ENCODE measurements at places on chromosomes 12 and 14.
A peak's percentile ranks its signal among the peaks of the same experiment; 100 is the strongest.

DNA sequence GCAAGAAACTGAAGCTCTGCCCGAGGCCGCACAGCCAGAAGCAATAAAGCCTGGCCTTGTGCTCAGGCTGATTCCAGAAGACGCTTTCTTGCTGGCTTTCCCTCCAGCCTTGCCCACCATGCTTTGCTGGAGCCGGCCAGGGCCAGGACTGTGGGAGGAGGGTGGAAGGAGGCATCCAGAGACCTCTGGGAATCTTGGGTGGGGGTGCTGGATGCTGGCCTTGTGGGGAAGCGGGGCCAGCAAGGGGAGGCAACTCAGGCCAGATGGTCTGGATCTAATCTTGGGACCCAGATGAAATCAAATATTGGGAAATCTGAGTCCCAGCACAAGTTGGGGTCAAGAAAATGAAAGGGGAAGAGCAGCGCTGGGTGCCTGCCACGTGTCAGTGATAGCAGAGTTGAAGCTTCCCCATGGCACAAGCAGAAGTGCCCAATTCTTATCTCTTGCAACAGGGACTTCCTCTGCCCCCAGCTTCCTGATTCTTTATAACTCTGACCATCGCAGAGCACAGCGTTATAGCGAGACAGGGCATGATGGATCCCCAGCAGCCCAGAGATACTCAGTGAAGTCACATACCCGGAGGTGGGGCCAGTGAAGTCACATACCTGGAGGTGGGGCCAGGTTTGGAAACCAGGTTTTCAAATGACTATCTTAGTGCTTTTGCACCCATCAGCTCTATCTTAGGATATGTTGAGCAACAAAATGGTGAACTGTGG lies 6.4 kb upstream of the RABGGTA start:
- H3K36me3 ChIP-seq = no peaks in the 10 kb centered on the region
- no peaks in the 10 kb centered on the region for H3K27me3 ChIP-seq
- DNase-seq = no peak
- H3K27ac ChIP-seq = no peak overlapping the region

DNA sequence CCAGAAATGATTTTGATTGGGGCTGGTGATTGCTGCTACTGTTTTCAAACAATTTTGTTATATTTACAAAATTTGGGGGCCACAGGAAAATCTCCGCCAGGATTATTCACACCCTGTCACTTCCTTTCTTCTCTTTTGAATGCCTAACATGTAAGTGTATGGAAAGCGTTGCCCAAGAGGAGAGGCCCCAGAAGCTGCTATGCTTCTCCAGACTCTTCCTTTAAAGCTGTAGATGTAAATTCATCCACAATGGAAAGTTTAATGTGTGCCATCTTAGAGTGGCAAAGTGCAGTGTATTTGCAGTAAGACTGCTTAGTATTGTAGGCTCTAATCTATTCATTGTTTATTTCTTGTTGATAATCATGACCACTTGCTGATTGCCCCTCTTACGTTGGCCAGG lies 136.7 kb upstream of the LRIG3 start:
- H3K27ac ChIP-seq = no peak overlapping the region
- no peak overlapping the region for H3K4me3 ChIP-seq
- H3K4me1 ChIP-seq = peaks cover 2% of the 10 kb centered on the region
- no peaks in the 10 kb centered on the region for H3K27me3 ChIP-seq

- peak overlapping the region; percentile 97 for H3K27ac ChIP-seq
- no peaks in the 10 kb centered on the region for H3K27me3 ChIP-seq
- H3K36me3 ChIP-seq = no peaks in the 10 kb centered on the region
Observed at GRCh38 chr12:75779891-75780496, 251.6 kb downstream of the PHLDA1 start.

DNA sequence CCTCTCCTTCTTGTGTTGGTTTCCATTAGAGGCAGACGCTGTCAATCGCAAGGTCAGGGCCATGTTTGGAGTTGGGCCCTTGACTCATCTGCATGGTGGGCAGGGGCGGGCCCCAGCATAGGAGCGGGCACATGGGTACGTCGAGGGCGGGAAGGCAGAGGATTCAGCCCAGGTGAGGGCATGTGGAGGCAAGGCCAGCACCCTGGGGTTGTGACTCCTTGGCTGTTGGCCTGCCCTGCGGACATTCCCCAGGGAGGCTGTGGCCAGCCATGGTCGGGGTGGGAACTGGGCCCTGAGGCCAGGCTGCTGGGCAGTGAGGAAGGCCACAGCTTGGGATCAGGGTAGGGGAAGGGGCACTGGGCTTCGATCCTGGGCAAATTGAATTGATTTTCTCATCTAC lies 10.3 kb downstream of the RPS6KL1 start:
- no peak for DNase-seq
- H3K4me1 ChIP-seq = peaks cover 10% of the 10 kb centered on the region
- no peak overlapping the region for H3K4me3 ChIP-seq
- no peaks in the 10 kb centered on the region for H3K27me3 ChIP-seq

DNA sequence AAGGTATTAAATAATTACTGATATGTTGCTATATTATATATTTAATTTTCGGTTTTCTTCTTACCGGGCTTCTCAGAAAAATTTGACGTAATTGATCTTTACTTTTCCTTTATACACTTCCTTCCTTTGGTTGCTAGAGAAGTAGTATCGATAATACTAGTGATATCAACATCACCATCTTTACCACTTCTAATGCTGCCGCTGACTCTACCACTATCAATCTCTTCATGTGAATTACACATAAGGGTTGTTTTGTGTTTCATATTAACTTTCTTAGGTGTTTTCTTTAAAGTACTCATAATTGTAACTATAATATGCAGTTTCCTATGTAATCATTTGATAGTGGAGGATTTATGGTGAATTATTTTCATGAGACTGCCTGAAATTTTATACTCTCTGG lies 30.9 kb upstream of the KLRF1 start:
- DNase-seq = no peak
- no peak overlapping the region for H3K27ac ChIP-seq
- peaks cover 39% of the 10 kb centered on the region for H3K27me3 ChIP-seq

- H3K27ac ChIP-seq = no peak overlapping the region
- no peaks in the 10 kb centered on the region for H3K4me1 ChIP-seq
- H3K27me3 ChIP-seq = no peaks in the 10 kb centered on the region
- H3K4me3 ChIP-seq = no peak overlapping the region
- no peak for DNase-seq
Observed at GRCh38 chr14:77347751-77348150, 26.9 kb downstream of the GSTZ1 start.

DNA sequence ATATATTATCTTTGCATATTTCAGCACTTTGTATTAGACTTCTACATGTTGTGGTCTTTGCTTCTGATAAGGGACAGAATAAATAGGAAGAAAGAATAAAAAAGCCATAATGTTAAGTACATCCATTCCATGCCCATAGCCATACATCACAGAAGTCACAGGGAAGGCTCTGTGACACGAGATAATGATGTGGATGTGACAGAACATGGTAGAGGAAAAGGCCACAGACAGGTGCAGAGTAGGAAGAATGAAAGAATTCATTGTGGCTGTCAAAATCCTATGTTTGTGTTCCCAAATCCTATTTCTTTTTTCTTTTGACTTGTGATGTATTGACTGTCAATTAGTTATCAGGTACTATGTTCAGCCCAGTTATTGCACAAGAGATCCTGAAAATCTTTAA lies 38.4 kb downstream of the BICD1 start:
- no peak for DNase-seq
- no peak overlapping the region for H3K4me3 ChIP-seq
- H3K27me3 ChIP-seq = no peaks in the 10 kb centered on the region
- H3K27ac ChIP-seq = no peak overlapping the region
- H3K4me1 ChIP-seq = no peaks in the 10 kb centered on the region
- H3K36me3 ChIP-seq = no peaks in the 10 kb centered on the region

DNA sequence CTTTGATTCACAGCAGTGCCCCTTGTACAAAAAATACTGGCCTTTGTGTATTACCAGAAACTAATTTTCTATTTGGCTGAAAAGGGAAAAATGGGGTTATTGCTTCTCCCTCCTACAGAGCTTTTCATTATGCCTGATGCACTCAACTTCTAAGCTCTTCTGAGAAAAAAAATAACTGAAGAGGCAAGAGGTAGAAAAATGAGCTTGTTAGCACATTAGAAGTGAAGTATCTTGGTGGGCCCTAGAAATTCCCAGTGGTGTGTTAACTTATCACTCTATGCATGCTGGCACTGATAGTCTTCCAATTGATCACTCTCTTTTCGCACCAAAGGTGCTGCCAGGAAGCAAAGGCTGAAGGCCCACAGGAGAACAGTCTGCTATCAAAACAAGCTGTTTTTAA lies 17.1 kb downstream of the INSM2 start:
- H3K4me3 ChIP-seq = no peak overlapping the region
- no peaks in the 10 kb centered on the region for H3K36me3 ChIP-seq
- H3K27ac ChIP-seq = no peak overlapping the region
- DNase-seq = no peak

- H3K27ac ChIP-seq = no peak overlapping the region
- no peak for DNase-seq
- H3K4me1 ChIP-seq = peaks cover 22% of the 10 kb centered on the region
- H3K36me3 ChIP-seq = no peaks in the 10 kb centered on the region
- H3K4me3 ChIP-seq = no peak overlapping the region
- no peaks in the 10 kb centered on the region for H3K27me3 ChIP-seq
Observed at GRCh38 chr12:118370601-118371000, 2.1 kb downstream of the TAOK3 start.

- H3K36me3 ChIP-seq = peaks cover 12% of the 10 kb centered on the region
- peak overlapping the region; percentile 73 for H3K27ac ChIP-seq
- DNase-seq = no peak
- no peaks in the 10 kb centered on the region for H3K27me3 ChIP-seq
- peak overlapping the region; percentile 78 for H3K4me3 ChIP-seq
- peaks cover 13% of the 10 kb centered on the region for H3K4me1 ChIP-seq
Observed at GRCh38 chr14:103521438-103521950, 1.1 kb downstream of the CKB start.

DNA sequence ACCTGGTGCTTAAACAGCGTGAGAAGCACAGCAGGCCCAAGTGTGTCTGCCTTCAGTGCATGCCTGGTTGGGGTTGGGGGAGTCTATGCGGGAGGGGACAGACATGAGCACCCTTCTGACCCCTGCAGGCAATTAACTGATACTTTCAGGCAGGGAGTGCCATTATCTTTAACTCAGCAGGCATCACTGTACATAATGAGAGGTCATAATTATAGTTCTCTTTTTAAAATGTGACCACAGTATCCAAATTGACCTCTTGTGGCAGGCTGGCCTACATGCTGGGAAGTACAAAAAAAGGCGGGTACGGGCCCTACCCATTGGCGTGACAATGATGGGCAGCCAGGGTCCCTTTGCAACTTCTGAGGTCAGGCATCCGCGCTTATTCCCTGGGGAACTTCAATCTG lies 209.1 kb downstream of the FOXN3 start:
- H3K27ac ChIP-seq = no peak overlapping the region
- no peak for DNase-seq
- no peak overlapping the region for H3K4me3 ChIP-seq

DNA sequence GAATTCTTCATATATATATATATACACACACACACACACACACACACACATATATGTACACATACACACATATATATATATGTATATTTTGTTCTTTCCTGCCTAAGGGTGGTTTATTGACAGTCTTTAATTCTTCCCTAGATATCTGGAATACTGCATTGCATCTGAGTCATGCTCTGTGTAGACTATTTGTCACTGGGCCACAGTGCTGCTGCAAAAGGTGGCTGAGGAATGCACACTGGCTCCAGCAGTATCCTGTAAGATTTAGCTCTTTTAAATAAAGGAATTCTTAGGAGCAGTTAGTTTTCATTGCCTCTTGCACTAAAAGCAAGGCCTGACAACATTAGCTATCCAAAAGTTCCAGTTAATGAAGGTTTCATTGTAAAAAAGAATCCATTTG lies 200.9 kb downstream of the APAF1 start:
- H3K27me3 ChIP-seq = peaks cover 67% of the 10 kb centered on the region
- H3K27ac ChIP-seq = no peak overlapping the region
- DNase-seq = no peak
- no peaks in the 10 kb centered on the region for H3K4me1 ChIP-seq
- no peaks in the 10 kb centered on the region for H3K36me3 ChIP-seq
- no peak overlapping the region for H3K4me3 ChIP-seq

DNA sequence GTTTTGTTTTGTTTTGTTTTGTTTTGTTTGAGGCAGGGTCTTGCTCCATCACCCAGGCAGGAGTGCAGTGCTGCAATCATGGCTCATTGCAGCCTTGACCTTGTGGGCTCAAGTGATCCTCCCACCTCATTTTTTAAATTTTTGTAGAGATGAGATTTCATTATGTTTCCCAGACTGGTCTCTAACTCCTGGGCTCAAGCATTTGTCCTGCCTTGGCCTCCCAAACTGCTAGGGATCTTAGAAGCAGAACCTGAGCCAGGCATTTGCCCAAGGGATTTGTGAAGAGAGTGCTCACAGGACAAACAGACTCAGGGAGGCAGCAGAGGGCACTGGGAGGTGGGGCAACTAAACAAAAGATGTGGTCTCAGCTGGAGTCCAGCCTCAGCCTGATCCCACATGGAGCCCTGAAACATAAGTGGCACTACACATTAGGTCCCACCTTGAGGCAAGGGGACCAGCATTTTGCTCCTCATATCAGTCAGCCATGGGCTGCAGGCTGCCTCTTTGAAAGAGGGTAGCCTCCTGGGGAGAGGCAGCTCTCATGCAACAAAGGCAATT lies 86.2 kb upstream of the CMKLR1 start:
- no peak overlapping the region for H3K27ac ChIP-seq
- H3K27me3 ChIP-seq = peaks cover 31% of the 10 kb centered on the region
- no peaks in the 10 kb centered on the region for H3K36me3 ChIP-seq
- no peak overlapping the region for H3K4me3 ChIP-seq
- DNase-seq = no peak

GRCh38 chr14:68761391-68761790 lies 31.5 kb downstream of the ZFP36L1 start:
- no peak for DNase-seq
- peaks cover 14% of the 10 kb centered on the region for H3K4me1 ChIP-seq
- no peak overlapping the region for H3K27ac ChIP-seq
- no peaks in the 10 kb centered on the region for H3K27me3 ChIP-seq
- no peaks in the 10 kb centered on the region for H3K36me3 ChIP-seq
- no peak overlapping the region for H3K4me3 ChIP-seq

GRCh38 chr14:54839701-54840119 lies 62.9 kb downstream of the GCH1 start:
- no peaks in the 10 kb centered on the region for H3K4me1 ChIP-seq
- no peak for DNase-seq
- no peaks in the 10 kb centered on the region for H3K27me3 ChIP-seq

DNA sequence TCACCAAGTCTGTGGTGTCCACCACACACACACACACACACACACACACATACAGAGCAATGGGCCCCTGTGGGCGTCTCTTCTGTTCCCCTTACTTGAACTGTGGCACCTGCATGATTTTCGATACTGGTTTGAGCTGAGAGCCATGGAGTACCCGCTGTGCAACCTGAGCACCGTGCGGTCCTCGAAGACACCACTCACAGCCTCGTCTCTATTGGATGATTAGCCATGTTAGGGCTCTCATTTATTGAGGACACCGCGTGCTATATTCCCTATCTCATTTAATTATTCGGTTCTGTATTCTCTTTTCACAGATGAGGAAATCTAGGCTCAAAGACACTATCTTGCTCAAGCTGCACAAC lies 623 bp upstream of the C14orf132 start:
- no peaks in the 10 kb centered on the region for H3K27me3 ChIP-seq
- H3K4me1 ChIP-seq = peaks cover 26% of the 10 kb centered on the region
- peak; percentile 4 for DNase-seq
- no peaks in the 10 kb centered on the region for H3K36me3 ChIP-seq

- H3K4me1 ChIP-seq = no peaks in the 10 kb centered on the region
- H3K27me3 ChIP-seq = no peaks in the 10 kb centered on the region
- H3K4me3 ChIP-seq = no peak overlapping the region
Observed at GRCh38 chr14:106493962-106494823, 967.8 kb downstream of the TMEM121 start.

Measured in HCT116 (cell line).